ENCODE measurements at places on chromosomes 5 and 9.
A peak's percentile ranks its signal among the peaks of the same experiment; 100 is the strongest.

GRCh38 chr5:4144411-4145007, 548.9 kb downstream of the IRX1 start:
- no peak for DNase-seq

GRCh38 chr5:107671742-107672210, 1.0 kb upstream of the EFNA5 start:
- DNase-seq, result no peak

GRCh38 chr9:121499427-121500164, at the start of gene GGTA1:
TSS of gene GGTA1 (minus strand) at chr9:121499844. CDS start at chr9:121467922, 31,922 bp downstream.
- DNase-seq, result peak; percentile 71

DNA sequence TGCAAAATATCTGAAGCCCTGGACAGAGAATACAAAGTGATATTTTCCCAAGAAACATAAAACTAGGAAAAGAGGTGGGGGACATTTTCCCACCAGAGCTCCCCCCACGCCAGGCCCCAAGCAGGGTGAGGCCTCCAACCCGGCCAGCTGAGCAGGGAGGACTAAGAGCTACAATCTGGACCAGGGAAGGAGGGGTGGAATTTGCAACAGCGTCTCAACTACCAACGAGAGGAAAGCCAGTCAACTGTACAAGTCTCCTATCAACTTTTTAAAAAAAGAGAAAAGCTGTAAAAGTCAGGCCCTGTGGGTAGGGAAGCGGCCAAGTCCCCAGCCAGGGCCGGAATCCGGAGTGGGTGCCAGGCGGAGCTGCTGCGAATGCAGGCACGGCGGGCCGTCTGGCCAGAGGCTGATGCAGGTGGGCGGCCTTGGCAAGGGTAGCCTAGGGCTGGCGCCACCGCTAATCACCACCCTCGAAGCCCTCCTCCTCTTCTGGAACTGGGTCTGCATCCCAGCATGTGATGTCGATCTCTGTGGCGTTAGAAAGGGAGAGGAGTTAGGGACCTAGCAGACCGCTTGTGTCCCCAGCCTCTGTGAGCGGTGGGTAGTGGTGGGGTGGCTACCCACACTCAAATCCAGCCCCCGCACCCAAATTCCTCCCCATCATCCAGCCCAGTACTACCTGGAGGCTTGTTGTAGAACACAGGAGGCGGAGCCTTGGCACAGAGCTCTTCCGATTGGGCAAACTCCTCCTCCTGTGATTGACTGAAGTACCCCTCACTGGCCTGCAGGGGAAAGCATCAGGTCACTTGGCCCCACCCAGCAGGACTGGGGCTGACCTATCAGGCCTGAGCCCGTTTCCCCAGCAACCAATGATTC, 10.6 kb downstream of the PRR7 start:
- DNase-seq, result peak; percentile 95

DNA sequence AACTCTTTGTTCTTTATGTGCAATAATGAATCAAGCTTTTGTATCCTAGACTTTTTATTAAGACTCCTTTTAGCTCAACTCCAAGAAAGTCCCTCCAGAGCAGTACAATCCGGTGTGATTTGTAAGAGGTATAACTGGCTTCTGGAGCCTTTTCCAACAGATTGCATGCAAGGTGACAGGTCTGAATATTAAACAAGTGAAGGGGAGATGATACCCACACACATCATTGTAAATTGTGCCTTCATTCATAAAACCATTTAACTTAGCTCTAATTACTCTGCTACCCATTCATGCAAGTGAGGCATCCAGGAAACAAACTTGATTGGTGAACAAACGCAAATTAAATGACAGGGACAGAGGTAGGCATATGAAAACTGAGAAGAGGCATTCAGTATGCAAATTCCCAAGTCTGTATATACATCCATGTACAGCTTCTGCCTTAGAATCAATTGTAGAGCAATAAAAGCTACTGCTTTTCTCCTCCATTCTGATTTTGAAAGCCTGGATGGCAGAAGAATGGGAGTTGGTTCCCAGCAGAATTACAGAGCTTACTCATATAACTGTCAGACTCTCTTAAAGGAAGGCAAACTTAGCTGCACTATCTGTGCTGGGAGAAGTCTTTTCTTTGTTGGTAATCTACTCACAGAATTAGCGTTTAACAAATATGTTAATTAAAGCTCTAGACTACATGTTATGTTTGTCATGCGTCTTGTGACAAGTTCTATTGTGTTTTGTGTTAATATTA, 261.0 kb upstream of the CDH6 start:
- DNase-seq, result no peak

DNA sequence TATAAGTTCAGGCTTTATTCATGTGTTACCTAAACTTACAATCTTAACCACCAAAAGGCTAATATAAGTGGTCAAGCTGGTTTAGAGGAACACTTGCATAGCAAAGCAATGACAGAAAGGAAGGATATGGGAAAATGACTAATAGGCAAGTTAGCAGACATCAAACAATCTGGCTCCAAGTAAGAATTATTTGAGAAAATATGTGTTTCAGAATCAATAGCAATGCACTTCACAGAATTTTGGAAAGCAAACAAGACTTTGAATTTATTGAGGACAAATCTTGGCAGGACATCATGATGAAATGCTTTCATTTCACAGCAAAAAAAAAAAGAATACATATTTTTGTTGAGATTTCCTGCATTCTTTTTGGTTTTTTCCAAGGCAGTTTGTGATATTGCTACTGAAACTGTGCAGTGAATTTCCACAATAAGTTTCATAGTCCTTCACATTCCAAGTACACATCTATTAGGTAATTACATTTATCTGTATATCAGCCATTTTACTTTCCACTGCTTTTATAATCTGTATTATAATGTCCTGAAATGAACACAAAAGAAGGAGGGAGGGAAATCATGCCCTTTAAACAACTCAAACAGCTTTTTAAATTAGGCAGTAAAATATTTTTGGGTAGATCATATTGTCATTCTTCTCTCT, 417.9 kb downstream of the NR2F1-AS1 start:
- DNase-seq, result no peak

Data from H1 (cell line).